ENCODE measurements at places on chromosomes 2 and 18.

DNA sequence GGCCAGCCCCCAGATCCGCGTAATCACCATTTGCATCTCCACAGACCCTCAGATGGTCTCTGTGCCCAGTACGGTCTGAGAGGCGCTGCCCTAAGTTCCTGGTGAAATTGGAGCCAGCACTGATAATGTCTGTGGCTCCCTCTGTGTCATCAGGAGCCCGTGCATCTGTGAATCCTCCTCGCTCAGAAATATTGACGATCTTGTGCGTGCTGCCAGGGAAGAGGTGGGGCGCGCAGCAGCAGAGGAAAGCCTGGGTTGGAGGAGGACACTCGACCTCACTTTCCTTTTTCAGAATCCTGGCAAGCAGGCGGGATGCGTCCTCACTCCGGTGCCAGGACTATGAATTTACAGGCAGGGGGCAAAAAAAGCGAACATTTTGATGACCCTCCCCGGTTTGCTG is 686.1 kb upstream of the SALL3 start:
- DNase-seq, result no peak

DNA sequence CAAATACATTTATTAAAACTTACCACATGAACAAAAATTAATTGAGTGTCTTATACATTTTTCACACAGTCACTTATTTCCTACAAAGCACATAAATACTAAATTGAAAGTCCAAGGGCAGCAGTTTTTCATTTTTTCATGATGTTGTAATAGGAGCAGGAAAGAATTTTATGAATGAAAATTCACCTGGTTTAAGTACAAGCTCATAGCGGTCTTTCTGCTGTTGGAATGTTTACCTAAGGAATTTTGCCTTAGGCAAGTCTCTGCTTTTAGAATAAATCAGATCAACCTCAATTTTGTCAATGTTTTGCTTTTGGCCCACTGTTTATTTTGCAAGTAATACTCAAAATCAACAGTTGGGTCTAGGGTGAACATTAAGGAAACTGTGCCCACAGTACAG is 40.0 kb downstream of the ETAA1 start:
- no peak for DNase-seq

DNA sequence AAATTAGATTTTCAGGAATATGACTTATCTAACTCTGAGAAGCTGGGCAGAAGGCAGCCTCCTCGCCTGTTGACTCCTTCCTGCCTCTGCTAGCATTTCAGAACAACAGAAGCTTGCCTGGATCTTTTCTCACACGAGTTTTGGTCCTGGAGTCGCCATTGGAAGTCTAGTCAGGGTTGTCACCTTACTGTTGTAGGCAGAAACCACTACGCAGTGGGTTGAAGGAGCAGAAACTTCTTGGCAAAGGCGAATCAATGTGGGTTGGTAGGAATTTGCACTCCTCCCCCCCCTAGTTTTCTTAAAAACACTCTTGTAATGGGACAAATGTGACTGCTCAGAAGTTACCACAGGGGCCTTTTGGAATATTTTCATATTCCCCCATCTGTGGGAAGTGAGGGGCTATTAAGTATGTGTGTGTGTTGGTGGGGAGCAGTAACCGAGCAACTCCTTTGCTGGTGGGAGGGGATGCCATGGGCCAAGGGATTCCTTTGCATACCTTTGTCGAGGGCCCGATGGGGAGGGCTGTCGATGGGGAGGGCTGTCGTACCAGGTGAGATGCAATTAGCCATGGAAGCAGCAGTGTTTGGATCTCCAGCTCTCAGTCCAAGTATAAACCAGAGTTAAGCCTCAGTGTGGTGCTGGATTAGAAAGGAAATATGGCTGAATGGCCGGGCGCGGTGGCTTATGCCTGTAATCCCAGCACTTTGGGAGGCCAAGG is 117.4 kb downstream of the FMNL2 start:
- DNase-seq, result no peak

- DNase-seq, result no peak
These were observed 141.0 kb downstream of the GLI2 start for GRCh38 chr2:120876526-120877280.

- DNase-seq, result no peak
These were observed 5.1 kb upstream of the MAL start for GRCh38 chr2:95020275-95021022.

GRCh38 chr2:38423763-38424162 is 46.7 kb upstream of the ATL2 start:
- no peak for DNase-seq

- no peak for DNase-seq
These were observed 136.5 kb upstream of the HAAO start for GRCh38 chr2:42928692-42929545.

DNA sequence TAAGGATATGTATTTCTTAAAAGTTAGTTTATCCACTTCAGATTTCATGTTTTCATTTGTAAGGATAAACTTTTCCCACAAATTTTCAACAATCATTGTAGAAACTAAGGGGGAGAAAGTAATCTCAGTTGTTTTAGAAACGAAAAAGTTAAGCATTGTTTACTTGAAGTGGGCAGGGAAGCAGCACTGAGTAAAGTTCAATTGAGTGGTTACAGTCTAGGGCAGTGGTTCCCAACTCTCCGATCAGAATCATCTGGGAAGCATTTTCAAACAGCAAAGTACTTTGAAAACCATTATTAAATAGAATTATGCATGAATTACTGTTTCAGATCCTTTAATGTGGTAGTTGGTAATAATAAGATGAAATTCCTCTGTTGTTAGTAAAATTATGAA is 12.5 kb downstream of the MRPL35 start:
- no peak for DNase-seq

DNA sequence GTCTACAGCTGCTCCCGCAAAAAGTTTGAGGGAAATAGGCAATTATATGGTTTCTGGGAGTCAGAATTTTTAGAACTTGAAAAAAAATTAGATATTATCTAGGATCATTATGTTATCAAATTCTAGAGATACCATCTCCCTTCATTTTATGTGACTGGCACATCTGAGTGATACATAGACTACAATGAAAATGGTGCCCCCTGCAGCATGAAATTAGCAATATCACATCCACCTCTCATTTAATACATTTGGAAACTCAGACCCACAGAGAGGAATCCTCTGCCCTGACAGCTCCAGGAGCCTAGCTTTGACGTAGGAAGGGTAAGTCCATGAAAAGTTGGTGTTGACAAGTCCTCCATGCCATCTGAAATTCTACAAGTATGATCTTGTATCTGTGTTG is 381.6 kb downstream of the SUCLG1 start:
- no peak for DNase-seq

DNA sequence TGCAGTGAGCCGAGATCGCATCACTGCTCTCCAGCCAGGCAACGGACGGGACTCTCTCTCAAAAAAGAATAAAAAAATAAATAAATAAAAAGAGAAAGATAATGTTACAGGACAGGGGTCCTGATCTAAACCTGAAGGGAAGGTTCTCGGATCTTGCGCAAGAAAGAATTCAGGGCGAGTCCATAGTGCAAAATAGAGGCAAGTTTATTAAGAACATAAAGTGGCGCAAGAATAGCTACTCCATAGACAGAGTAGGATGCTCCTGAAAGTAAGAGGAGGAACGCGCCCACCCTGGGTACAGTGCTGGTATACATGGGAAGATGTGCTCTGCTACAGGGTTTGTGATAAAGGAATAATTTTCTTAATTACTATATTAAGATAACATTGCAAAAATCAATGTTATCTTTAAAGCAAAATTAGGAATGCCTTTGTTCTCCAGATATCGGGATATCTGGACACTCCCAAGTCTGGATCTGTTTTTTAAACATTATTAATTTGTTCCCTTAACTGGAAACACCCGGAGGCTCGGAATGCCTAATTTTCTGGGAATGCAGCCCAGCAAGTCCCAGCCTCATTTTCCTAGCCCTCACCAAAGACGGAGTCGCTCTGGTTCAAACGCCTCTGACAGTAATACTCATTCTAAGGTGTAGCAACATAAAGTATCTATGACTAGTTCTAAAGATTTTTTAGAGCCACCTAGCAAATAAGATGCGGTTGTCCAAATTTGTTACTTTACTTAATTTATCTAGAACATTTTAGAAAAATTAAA is 38.8 kb downstream of the ACSL3 start:
- DNase-seq, result no peak
